Testis (tissue), 5 donors: ENCODE measurements at places on chromosomes 2 and 18. TPM values are rescaled to one million over a fixed set of nuclear protein-coding genes. Genes with fewer than 3 reads are reported as not detected.

DNA sequence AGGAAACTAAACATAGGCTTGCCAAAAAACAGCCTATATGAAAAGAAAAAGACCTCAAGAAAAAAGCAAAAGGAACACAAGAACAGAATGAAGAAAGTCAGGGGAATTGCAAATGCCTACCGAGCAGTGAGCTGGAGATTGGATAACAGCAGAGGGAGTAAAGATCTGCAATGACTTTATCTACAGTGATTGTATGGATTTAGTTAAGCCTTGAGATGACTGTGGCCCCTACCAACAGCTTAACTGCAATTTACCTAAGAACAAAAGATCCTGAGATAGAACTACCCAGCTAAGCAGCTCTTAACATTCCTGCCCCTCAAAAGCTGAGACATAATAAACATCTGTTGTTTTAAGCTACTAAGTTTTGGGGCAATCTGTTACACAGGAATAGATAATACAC, 20.5 kb downstream of the LNPK start:
- no peaks in the 10 kb centered on the region for H3K27me3 ChIP-seq
- no peaks in the 10 kb centered on the region for H3K36me3 ChIP-seq
- no peak overlapping the region for H3K27ac ChIP-seq
- H3K4me1 ChIP-seq = no peaks in the 10 kb centered on the region

DNA sequence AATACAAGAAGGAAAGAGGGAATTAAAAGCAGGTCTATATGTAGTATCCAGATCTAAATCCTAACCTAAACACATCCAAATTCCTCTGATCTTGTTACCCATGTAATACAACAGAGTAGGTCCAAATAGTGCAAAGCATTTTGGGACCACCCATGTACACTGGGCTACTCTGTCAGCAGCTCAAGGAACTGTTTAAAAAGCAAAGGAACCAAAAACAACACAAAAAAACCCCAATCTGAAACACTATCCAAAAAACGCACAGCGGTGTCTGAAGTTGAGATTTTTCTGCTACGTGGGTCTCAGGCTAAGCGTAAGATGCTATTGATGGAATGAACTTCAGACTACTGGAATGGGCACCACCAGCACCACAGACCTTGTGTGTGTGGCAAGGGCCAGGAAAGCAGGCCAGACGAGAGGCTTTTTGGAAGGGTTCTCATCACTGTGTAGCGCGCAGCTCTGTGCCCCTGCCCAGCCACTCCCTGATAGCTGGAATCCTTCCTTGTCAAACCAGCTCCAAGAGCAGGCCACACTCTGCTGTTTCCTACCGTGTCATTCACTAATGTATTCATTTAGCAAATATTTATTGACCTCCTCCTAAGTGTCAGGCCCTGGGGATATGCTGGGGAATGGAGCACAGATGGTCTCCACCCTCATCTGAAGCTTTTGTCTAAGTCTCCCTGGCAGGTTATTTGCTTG, 101.4 kb downstream of the COLEC12 start:
- H3K4me1 ChIP-seq = peaks cover 4% of the 10 kb centered on the region
- no peak for DNase-seq
- H3K36me3 ChIP-seq = no peaks in the 10 kb centered on the region
- H3K27ac ChIP-seq = no peak overlapping the region
- H3K4me3 ChIP-seq = no peak overlapping the region

DNA sequence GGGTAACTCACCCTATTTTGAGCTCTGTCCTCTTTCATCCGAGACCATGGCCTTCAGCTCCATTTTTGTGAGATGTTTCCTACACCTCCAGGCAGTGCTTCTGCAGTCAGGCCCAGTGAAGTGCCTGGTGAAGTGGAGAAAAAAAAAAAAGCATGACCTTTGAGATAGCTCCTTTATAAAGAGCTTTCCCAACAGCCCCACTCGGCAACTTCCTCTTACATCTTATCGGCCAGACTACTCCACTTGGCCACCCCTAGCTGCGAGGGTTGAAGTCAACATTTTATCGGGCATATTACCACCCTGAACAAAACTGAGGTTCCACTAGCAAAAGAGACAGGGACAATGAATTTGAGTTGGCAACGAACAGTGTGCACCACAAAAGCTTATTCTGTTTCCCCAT, 124.8 kb upstream of the RNF152 start:
- no peak overlapping the region for H3K27ac ChIP-seq
- no peaks in the 10 kb centered on the region for H3K27me3 ChIP-seq
- H3K4me1 ChIP-seq = no peaks in the 10 kb centered on the region
- no peaks in the 10 kb centered on the region for H3K36me3 ChIP-seq
- no peak for DNase-seq

DNA sequence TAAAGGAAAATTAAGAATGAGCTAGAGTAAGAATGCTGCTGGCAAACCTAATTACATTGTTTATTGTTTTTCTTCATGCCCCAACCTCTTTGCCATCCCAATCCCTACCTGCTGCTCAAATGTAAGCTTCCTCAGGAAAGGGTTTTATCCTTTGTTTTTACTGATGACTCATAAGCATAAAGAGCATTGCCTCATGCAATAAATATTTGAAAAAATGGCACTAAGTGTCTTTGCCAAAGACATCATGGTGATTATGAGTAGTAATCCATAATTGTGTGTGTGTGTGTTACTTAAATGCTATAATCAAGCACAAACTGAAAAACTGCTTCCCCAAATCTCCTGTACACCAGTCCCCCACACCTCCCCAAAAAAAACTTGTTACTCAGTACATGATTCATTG, 53.4 kb downstream of the DNER start:
- no peak overlapping the region for H3K27ac ChIP-seq
- H3K4me3 ChIP-seq = no peak overlapping the region
- H3K36me3 ChIP-seq = no peaks in the 10 kb centered on the region
- no peaks in the 10 kb centered on the region for H3K4me1 ChIP-seq
- no peaks in the 10 kb centered on the region for H3K27me3 ChIP-seq
- no peak for DNase-seq

DNA sequence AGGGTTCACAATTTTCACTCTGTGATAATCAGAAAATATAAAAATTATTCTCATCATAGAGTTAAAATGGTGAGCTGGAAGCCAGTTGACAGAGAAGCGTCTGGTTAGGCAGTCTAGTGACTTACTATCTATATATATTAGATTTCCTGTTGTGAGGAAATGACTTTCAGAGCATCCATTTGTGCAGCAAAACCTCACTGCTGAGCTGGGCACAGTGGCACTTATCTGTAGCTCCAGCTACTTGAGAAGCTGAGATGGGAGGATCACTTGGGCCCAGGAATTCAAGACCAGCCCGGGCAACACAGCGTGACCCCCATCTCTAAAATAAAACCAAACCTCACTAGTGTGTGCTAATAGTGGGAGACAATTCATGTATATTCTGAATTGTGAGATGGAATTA, 7.2 kb upstream of the KIAA2012 start:
- H3K27ac ChIP-seq = no peak overlapping the region
- no peaks in the 10 kb centered on the region for H3K36me3 ChIP-seq
- H3K4me1 ChIP-seq = peaks cover 6% of the 10 kb centered on the region
- H3K4me3 ChIP-seq = no peak overlapping the region

- no peak overlapping the region for H3K27ac ChIP-seq
- DNase-seq = no peak
- H3K4me3 ChIP-seq = no peak overlapping the region
- H3K36me3 ChIP-seq = no peaks in the 10 kb centered on the region
Measured at GRCh38 chr2:234805836-234806235, 146.0 kb upstream of the SH3BP4 start.

DNA sequence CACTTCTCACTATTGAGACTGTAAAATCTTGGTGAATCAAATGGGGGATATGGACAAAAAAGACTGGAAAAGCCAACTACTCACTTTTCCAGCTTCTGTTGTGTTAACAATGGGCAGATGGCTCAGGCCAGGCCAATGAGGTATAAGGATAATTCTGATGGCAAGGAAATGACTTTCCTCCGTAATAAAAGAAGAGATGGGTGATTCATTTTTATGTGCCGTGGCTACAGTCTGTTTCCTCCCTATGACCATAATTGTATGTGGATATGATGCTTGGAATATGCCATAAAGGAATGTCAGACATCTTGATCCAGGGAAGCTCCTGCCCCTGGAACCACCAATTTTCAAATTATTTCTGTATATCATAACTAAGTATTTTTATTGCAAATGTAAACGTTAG, 406.8 kb downstream of the CCDC85A start:
- no peaks in the 10 kb centered on the region for H3K36me3 ChIP-seq
- no peaks in the 10 kb centered on the region for H3K4me1 ChIP-seq
- H3K27ac ChIP-seq = no peak overlapping the region
- H3K4me3 ChIP-seq = no peak overlapping the region

DNA sequence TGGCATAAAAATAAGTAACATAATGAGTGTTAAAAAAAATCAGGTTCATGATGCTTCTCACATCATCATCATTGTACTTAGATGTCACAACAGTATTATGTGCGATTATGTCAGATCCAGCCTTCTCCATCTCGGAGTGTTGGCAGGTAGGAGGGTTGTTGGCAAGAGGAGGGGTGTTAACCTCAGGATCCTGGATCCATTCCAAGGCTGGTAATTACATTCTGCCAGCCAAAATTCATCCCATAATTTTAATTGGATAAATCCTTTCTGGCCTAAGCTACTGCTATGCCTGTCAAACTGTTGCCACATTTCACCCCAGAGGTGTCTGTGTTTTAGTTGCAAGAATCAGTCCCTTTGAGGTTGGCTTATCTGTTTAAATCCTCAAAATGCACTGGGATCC, 891 bp upstream of the FTCDNL1 start:
- DNase-seq = no peak
- H3K4me1 ChIP-seq = no peaks in the 10 kb centered on the region
- no peaks in the 10 kb centered on the region for H3K36me3 ChIP-seq
- H3K4me3 ChIP-seq = no peak overlapping the region
- H3K27ac ChIP-seq = no peak overlapping the region
- H3K27me3 ChIP-seq = no peaks in the 10 kb centered on the region

- H3K4me3 ChIP-seq = no peak overlapping the region
- no peaks in the 10 kb centered on the region for H3K36me3 ChIP-seq
- no peaks in the 10 kb centered on the region for H3K4me1 ChIP-seq
- no peaks in the 10 kb centered on the region for H3K27me3 ChIP-seq
- DNase-seq = no peak
- no peak overlapping the region for H3K27ac ChIP-seq
Measured at GRCh38 chr2:221958224-221958623, 340.6 kb downstream of the PAX3 start.

GRCh38 chr2:175017618-175018414, 12.6 kb upstream of the CHN1 start:
- H3K36me3 ChIP-seq = no peaks in the 10 kb centered on the region
- no peaks in the 10 kb centered on the region for H3K4me1 ChIP-seq
- no peak overlapping the region for H3K27ac ChIP-seq
- no peaks in the 10 kb centered on the region for H3K27me3 ChIP-seq

DNA sequence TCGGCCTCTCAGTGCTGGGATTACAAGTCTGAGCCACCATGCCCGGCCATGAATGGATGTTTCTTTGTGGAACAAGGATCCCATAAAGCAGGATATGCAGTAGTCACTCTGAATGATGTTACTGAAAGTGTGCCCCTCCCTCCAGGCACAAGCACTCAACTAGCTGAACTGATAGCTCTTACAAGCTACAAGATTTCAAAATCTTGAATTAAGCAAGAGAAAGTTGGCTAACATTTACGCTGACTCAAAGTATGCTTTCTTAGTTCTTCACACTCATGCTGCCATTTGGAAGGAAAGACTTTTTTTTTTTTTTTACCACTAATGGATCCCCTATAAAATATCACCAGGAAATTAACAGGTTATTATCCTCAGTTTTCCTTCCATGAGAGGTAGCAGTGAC, 549.0 kb upstream of the PKDCC start:
- no peak overlapping the region for H3K27ac ChIP-seq
- H3K36me3 ChIP-seq = no peaks in the 10 kb centered on the region
- no peak overlapping the region for H3K4me3 ChIP-seq
- no peaks in the 10 kb centered on the region for H3K4me1 ChIP-seq
- no peak for DNase-seq
- no peaks in the 10 kb centered on the region for H3K27me3 ChIP-seq

GRCh38 chr2:235489897-235490296, 3.9 kb upstream of the AGAP1 start:
- H3K4me1 ChIP-seq = no peaks in the 10 kb centered on the region
- H3K36me3 ChIP-seq = no peaks in the 10 kb centered on the region
- H3K27ac ChIP-seq = no peak overlapping the region
- no peak overlapping the region for H3K4me3 ChIP-seq

GRCh38 chr2:165776013-165776412, 18.0 kb downstream of the GALNT3 start:
- H3K4me1 ChIP-seq = no peaks in the 10 kb centered on the region
- no peak for DNase-seq
- H3K36me3 ChIP-seq = no peaks in the 10 kb centered on the region
- H3K27me3 ChIP-seq = no peaks in the 10 kb centered on the region
- H3K27ac ChIP-seq = no peak overlapping the region
- no peak overlapping the region for H3K4me3 ChIP-seq

DNA sequence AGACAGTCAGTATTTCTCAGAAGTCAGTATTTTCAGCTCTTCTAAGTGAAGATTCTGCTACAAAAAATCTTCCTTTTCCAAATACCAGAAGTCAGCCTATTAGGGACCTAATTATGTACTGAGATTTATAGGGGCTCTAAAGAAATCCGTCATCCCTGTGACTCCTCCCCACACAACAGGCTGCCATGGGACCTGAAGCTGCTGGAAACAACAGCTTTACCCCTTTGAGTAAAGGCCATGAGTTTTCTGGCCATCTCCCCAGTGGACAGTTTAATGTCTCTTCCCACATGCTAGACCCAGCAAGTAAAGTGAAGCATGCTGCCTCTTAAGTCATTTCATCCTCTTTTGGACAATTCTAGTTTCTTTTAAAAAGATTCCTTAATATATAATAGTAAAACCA, 255.7 kb upstream of the ACVR2A start:
- DNase-seq = no peak
- H3K36me3 ChIP-seq = no peaks in the 10 kb centered on the region
- no peak overlapping the region for H3K4me3 ChIP-seq
- H3K4me1 ChIP-seq = no peaks in the 10 kb centered on the region

GRCh38 chr2:235945608-235946140, 222.5 kb downstream of the GBX2 start:
- no peak overlapping the region for H3K4me3 ChIP-seq
- H3K27me3 ChIP-seq = no peaks in the 10 kb centered on the region
- no peaks in the 10 kb centered on the region for H3K36me3 ChIP-seq
- no peaks in the 10 kb centered on the region for H3K4me1 ChIP-seq

GRCh38 chr18:12837747-12838146, 46.3 kb downstream of the PTPN2 start:
- H3K4me1 ChIP-seq = peaks cover 4% of the 10 kb centered on the region
- H3K36me3 ChIP-seq = no peaks in the 10 kb centered on the region
- peak overlapping the region; percentile 14 for H3K27ac ChIP-seq
- no peak for DNase-seq
- no peaks in the 10 kb centered on the region for H3K27me3 ChIP-seq

Gene LIPT1
- 14.1 TPM for total RNA-seq

Gene DCDC2C
- 10.6 TPM for total RNA-seq

Gene LHCGR
- total RNA-seq = 1.5 TPM

Gene STPG4
- 3.0 TPM for total RNA-seq

Gene DCTN1
- 403 TPM for total RNA-seq

Gene CERS6
- total RNA-seq = 59.4 TPM

Gene IL1B
- 0.63 TPM for total RNA-seq

Gene HOXD8
- 41.2 TPM for total RNA-seq

Gene LINC00305
- not detected for total RNA-seq
